Cerebellar nuclear complex (tissue), 1 donor: ENCODE measurements at places on chromosomes 11 and 22.

GRCh38 chr11:61551634-61552033 is 29.2 kb downstream of the SYT7 start:
- peak; percentile 80 for DNase-seq

DNA sequence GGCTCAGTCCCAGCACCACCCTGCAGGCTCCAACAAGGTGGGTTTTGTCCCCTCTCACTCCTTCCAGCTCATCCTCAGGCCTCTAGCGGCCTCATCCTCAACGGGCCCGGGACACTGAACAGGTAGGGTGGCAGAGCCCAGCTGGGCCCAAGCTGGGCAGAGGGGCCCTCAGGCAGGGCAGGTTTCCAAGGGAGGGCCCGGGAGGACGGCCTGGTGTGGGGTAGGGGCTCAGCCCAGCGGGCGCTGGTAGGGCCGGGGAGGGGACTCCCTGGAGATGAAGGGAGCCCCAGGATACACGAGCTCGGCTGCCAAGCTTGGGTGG is 2.5 kb upstream of the IFITM10 start:
- DNase-seq: no peak

- no peak for DNase-seq
Observed at GRCh38 chr11:102600666-102601065, 24.5 kb downstream of the MMP20 start.

- no peak for DNase-seq
Observed at GRCh38 chr22:48874956-48875355, 952.7 kb downstream of the BRD1 start.

DNA sequence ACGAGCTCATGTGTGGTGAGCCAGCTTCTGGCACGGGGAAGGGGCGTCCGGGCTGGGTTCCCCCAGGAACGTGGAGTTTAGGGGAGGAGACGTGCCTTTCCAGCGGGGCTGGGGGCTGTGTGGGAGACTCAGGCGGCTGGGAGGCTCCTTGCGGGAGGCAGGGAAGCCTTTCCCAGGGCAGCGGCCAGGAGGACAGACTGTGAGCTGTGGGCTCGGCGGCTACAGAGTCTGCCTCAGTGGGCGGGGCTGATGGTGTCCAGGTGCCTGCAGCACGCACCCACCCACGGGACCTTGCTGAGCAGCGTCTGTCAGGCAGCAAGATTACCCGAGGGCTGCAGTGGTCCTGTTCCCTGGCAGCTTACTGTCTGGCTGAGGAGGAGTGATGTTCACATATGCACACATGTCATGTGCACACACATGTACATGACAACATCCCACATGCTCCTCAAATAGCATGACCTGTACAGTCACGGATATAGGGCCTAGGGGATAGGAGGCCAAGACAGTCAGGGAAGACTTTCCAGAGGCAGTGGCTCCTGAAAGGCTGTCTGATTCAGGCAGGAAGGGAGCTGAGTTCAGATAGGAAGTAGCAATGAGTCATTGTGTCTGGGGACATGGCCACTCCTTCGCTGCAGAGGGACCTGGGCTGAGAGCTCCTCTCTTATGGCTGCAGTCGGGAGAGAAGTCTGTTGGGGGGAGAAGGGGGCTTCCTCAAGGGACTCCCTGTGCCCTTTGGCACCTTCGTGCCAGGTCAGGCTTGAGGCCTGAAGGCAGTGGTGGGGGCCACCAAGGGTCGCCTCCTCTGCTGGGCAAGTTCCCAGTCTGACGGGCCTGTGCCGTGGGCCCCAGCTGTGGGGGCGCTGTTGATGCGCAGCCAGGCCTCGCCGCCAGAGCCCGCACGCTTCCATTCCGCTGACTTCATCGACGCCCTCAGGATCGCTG is 23.3 kb upstream of the PPP6R3 start:
- DNase-seq: no peak

GRCh38 chr22:32619614-32620426 is 145.2 kb downstream of the FBXO7 start:
- DNase-seq: no peak

DNA sequence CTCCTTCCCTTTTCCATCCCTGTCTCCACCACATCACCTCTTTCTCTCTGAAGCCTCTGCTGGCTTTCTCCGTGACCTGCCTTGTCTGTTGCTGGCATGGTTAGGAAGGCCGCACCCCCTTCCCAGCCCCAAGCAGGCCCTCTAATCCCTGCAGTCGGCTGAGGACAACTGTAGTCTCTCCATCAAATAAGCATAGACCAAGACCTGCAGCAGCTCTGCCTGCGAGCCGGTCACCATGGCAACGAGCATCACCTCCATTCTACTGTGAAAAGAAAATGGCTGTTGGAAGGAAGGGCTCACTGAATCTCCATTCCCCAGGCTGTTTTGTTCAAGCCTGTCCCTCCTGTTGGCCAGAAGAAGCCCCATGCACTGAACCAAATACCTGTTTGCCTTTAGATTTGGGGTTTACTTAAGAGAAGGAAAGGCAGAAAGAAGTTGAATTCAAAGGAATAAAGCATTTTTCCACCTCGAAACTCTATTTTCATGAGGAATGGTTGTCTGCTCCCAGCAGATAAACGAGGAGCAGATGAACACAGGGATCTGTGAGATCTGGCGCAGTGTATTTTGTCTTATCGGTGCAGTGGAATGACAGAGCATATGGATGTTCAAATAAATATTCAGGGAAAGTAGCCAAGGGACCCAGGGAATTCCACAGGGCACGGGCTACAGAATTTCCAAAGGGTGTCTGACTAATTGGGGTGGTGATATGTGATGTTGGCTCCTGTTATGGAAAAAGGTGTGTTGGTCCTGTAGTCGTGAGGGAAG is 113.1 kb upstream of the TTC12 start:
- DNase-seq: peak; percentile 71

GRCh38 chr11:113806406-113806805 is 26.8 kb downstream of the CLDN25 start:
- DNase-seq: no peak

GRCh38 chr11:131592734-131593133 is 222.3 kb downstream of the NTM start:
- no peak for DNase-seq

GRCh38 chr11:7901319-7901854 is 29.7 kb downstream of the OR10A6 start:
- DNase-seq: no peak

DNA sequence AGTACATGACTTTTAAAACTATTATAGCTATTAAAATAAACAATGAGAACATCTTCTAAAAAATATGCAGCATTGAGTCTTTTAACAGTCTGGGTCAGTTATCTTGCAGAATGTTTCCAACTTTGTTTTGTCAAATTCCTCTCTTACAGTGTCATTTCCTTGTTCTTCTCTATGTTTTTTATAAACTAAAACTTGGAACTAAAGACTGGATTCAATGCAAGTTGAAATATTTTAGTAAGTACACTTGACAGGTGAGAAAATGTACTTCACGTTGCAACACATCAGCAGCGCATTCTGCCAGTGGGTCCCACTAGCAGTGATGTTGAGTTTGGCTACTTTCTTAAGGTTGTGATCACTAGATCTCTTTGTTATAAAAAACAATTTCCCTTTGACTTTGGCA is 1407.6 kb upstream of the RAG2 start:
- DNase-seq: no peak

DNA sequence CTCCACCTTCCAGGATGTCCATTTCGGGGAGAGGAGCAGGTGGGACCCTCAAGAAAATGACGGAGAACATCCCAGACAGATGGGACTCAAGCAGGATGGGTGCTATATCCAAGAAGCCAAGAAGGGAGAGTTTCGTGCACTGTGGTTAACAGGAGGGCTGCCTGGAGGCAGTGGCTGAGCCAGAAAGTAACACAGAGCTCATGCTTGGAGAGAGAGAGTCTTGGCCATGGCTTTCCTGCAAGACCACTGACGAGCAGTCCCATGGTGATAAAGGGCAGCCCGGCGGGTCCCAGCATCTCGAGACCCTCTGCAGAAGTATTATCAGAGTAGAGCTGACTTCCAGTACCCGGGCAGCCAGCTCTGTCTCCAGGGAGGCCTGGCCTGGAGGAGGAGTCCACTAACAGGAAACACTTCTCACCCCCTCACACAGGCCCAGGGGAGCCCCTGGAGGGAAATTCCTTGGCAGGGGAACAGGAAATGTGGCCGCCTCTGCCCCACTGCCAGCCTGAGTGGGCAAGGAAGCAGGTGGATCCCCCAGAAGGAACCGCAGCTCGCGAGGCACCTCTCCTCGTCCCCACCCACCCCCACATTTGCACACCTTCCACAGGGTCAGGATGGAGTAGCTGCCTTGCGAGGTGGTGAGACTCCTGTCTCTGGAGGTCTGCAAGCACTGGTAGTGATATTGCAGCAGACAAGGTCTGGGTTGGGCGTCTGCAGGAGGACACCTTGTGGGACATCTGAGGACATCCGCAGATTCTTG is 32.2 kb downstream of the CYTH4 start:
- no peak for DNase-seq

GRCh38 chr11:118572061-118572980 is at the start of gene ARCN1:
ARCN1 (plus strand) TSS chr11:118572409; CDS start chr11:118572548, 139 bp downstream.
- DNase-seq: no peak

- no peak for DNase-seq
Observed at GRCh38 chr11:1470681-1471611, 15.6 kb downstream of the MOB2 start.

DNA sequence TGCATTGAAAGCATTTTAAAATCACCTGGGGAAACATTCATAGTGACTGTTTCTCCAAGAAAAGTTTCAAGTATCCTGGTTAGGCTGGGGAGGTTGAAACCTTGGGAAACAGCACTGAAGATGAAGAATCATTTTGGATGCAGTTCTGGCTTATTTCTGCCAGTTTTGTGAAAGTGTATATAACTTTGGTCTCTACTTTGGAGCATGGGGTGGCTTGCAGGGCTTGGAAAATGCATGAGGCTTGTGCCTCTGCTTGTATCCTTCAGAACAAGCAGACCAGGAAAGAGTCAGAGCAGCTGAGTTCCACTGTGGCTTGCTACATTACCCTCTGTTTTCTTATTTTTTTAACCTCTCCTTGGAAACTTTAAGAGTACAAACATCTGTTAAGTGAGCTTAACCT is 19.5 kb downstream of the SLC5A12 start:
- DNase-seq: no peak

- DNase-seq: no peak
Observed at GRCh38 chr22:49701380-49702067, 126.1 kb downstream of the BRD1 start.

- no peak for DNase-seq
Observed at GRCh38 chr11:44960200-44960845, 9.6 kb upstream of the TP53I11 start.

DNA sequence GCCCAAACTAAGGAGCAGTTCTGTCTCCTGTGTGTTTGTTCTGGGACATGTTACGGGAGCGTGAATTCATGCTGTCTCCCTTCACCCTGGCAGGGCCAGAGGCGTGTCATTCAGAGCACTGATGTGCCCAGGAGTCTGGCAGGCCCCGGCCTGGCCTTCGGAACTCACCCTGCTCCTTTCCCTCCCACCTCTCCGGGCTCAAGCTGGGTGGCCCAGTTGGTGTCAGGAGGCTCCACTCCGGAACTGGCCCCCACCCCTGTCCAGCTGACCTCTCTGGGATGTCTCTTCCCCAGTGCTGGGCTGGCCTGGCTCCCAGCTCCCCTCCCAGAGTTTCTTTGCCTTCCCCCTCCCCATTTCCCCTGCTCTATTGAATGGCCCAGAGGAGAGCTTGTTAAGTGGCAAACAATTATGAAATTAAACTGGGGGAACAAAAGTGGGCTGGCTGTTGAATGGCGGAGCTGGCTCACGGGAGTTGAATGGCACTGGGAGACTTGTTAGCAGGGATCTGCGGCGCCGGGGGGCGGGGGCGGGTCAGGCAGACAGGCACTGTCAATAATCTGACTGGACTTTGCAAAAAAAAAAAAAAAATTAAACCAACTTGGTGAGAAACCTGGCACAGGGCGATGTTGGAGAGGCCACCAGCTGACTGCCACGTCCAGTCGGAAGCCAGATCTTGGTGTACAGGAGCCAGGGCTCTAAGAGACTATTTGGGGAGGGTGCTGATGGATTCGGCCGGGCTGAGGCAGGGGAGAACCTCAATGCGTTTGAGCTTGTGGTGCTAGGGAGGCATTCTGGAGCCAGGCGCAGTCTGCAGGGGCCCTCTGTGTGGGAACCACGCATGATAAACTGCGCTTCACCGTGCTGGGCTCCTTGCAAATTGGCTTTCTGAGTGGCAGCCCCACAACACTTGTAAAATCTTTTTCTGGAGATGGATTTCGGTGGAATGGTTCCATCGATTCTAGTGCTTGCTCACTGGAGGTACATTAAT is 1.3 kb downstream of the MPPED1 start:
- no peak for DNase-seq

DNA sequence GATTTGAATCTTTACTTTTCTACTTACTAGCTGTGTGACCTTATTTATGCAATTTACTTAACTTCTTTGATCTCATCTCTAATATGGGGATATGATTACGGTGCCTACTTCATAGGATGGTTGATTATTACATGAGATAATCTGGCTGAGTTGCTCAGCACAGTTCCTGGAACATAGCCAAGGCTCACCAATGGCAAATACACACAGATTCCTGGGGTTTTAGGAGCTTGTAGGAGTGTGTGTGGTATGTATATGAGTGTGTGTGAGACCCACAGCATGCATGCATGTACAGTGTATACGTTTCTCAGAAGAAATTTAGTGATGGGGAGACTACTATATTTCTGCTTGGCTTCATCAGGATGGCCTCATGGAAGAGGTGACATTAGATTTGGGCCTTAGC is 256.9 kb downstream of the KIRREL3 start:
- no peak for DNase-seq

DNA sequence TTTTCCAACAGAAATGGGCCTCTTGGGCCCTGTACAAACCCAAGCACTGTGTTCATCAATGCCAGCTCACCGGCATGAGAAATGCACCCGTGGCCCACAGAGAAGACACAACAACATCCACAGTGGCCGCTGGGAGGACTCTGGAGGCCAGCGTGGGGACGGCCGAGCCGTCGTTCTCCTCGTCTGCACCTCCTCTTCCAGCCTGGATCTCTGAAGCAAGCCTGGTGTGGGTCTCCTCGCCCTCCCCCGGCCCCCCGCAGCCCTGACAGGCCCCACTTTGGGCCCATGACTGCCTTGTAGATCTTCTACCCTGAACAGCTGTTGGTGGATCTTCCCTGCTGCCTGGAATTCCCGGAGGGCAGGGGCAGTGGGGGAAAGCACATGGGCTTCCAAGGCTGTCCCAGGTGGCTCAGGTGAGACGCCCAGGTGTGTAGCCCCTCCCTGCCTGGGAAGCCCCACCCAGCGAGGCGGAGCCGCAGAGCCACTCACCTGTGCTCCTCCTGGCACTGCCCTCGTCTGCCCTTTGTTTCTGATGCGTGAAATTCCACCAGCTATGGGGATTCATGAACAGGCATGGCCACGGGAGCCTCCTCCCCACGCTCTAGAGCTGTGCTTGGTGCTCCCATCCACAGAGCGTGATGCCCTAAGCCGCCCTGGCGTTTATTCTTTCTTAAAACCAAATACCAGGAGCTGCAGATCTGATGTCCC is 225.9 kb downstream of the BRD1 start:
- no peak for DNase-seq

DNA sequence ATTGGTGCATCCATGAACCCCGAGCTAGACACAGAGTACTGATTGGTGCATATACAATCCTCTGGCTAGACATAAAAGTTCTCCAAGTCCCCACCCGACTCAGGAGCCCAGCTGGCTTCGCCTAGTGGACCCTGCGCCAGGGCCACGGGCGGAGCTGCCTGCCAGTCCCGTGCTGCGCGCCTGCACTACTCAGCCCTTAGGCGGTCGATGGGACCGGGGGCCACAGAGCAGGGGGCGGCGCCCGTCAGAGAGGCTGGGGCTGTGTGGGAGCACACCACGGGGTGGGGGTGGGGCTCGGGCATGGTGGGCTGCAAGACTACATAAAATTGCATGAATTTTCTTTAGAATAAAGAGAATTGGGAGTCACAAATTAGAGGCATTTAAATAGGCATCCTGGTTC is 248.6 kb downstream of the TMEM135 start:
- no peak for DNase-seq
